ENCODE measurements at places on chromosomes 1 and 21.

- DNase-seq: no peak
These were observed 170.0 kb downstream of the NPHP4 start for GRCh38 chr1:5822266-5822665.

GRCh38 chr1:95685081-95685480 lies 451.1 kb downstream of the RWDD3 start:
- no peak for DNase-seq

- DNase-seq: no peak
These were observed 1.9 kb downstream of the PPFIA4 start for GRCh38 chr1:203028067-203028783.

GRCh38 chr1:24932284-24932683 lies 2.2 kb upstream of the RUNX3 start:
- peak; percentile 80 for DNase-seq

DNA sequence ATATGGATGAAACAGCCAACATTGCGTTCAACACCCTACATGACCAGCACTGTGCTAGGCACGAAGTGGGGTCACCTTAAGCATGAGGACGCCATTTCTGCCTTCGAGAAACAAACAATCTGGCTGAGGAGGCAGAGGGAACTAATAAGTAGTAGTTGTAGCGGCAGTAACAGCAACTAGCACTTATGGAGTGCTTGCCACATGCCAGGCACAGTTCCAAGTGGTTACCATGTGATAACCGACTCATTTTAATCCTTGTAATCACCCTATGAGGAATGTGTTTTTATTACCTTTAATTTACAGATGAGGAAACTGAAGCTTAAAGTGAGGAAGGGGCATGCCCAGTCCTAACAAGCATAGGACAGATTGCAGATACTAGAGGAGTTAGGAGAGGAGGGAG lies 33.7 kb downstream of the KCND3 start:
- no peak for DNase-seq

GRCh38 chr1:64505944-64506655 lies 36.2 kb downstream of the CACHD1 start:
- peak; percentile 52 for DNase-seq

DNA sequence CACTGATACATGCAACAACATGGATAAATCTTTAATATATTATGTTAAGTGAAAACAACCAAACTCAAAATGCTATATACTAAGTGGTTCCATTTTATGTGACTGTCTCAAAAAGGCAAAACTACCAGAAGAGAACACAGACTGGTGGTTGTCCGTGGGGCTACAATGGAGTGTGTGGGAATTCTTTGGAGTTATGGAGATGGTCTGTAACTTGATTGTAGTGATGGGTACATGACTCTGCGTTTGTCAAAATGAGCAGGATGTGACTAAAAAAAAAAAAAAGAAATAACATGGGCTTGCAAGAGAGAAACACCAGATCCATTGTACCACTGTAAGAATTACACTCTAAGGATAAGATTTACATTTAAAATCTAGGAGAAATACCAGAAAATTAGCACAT lies 52.2 kb upstream of the KIAA1614 start:
- DNase-seq: no peak

DNA sequence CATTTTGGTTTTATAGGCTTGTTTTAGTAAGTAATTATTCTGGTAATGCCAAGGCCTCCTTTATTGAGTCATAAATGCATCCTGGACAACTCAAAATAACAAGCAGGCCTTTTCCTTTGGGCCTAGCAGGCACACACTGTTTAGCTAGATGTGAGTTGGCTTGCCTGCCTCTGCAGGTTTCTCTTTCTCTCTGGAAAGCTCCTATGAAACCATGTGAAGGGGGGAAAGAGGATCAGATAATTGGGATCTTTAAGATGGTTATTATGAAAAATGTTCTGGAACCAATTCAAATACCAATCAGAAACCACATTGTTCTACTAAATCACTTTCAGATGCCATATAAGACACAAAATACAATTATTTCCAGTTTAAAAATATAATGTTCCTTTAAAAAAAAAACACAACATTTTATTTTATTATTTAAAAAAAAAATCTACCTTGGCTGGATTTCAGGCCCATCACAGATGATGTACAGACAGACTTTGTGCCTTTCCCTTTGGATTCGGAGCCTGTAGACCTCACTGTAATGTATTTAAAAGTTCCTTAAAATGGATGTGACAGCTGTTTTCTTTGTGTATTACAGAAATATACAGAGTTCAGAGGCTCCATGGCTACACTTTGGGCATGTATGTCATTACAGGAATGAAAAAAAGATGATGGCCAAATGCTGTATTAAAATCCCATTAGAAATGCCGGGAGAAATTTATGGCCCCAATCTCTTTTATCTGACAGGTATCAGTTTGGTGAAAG lies 80.2 kb downstream of the NTMT2 start:
- no peak for DNase-seq

DNA sequence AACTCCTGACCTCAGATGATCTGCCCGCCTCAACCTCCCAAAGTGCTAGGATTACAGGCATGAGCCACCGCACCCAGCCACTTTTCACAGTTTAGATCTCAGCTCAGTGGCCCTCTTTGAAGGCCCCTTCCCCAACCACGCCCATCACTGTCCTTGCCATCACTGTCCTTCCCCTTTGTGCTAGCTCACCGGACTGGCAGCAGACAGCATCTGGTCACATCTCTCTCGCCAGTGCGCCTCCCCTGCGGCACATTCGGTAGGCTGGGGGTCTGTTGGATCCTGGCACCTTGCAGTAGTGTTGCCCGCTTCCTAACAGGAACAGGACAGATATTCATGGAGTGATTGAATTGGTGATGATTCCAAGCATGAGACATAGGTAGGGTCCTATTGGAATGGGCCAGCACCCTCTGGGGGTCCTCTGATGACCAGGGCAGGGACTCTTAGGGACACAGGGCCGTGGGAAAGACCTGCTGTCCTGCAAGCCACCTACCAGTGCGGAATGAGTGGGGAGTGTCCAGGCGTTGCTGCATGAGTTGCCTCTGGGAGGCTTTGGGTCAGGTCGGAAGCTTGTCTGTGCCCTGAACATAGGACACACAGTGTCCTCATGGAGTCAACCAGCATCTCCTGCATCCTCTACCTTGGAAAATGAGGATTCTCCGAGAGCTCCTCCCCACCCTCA lies 178.8 kb upstream of the VAMP3 start:
- no peak for DNase-seq

- no peak for DNase-seq
These were observed 45.2 kb downstream of the FAM163A start for GRCh38 chr1:179788259-179788658.

- DNase-seq: no peak
These were observed 110.9 kb upstream of the IFFO2 start for GRCh38 chr1:19067182-19067911.

GRCh38 chr1:236112332-236112627 lies 30.1 kb upstream of the GPR137B start:
- DNase-seq: no peak

- no peak for DNase-seq
These were observed 14.4 kb upstream of the BARHL2 start for GRCh38 chr1:90731382-90732050.

DNA sequence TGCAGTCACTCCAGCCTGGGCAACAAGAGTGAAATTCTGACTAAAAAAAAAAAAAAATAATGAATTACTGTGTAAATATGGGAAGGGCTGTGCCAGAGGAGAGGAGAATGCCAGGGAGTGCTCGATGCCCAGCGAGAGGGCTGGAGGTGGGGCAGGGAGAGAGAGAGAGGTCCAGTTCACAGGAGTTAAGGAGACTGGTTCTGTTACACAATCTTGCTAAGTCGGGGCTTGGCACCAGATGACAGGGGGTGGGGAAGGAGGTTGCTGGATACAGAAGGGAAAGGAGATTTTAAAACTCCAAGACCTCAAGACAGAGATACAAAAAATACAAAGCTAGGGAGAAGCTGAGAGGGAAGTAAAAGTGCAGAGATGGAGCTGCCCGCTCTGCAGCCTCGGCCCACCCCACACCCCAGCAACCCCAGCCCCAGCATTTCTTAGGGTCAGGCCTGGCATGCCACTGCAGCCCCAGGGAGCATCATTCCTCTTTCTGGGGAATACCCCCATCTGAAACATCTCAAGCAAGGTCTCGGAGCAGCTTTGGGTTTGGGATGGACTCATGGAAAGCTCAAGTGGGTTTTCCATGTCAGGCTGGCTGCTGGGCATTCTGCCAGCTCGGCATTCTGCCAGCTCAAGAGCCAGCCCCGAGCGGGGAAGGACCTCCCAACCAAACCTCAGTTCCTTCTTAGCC lies 991 bp downstream of the SELENBP1 start:
- no peak for DNase-seq

- DNase-seq: no peak
These were observed 8.2 kb upstream of the CBR3 start for GRCh38 chr21:36126621-36127110.

- no peak for DNase-seq
These were observed 115.6 kb downstream of the CCDC185 start for GRCh38 chr1:223508796-223509195.

DNA sequence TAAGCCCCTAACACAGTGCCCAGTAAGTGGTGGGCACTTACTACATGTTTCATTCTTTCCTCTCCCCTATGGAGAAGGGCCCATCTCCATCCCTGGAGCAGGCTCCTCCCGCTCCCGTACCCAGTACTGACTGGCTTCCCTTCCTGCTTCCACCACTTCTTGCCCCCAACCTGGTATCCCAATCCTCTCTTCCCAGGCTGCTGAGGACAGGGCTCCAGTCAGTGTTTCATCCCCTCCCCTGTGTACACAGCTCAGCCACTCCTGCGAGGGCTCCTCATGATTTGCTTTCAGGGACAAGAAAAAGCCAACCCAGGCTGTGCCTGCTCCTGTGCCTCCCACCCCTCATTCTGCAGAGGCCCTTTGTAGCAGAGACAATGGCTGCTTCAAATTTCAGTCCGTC lies 20.8 kb upstream of the ETV3 start:
- DNase-seq: no peak

DNA sequence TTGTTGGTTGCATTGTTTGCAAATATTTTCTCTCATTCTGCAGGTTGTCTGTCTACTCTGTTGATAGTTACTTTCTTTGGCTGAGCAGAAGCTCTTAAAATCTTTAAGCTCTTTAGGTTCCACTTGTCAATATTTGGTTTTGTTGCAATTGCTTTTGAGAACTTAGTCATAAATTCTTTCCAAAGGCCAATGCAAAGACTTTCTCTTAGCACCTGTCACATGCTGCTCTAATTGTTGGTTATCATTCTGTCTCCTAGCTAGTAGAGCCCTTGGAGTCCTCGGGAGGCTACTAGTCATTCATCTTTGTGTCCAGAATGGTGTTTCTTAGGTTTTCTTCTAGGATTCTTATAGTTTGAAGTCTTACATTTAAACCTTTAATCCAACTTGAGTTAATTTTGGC lies 312.7 kb upstream of the PROX1 start:
- DNase-seq: no peak

DNA sequence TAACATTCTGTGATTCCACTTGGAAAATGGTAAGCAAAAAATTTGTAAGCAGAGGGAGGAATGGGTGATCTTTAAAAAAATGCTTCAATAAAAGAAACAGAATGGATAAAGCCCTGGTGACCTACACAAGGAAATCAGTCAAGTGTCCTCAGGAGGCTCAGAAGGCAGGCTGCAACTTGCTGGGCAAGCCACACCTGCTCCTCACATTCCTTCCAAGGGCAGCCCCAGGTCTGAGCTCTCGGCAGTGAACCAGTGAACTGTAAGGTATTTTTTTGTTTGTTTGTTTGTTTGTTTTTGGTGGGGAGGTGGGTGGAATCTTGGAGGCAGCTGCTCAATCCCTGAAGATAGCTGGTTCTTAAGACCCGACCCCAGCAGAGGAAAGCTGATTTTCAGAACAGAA lies 4.4 kb downstream of the TACSTD2 start:
- no peak for DNase-seq

GRCh38 chr1:156860628-156861423 lies at the start of gene NTRK1:
Gene NTRK1, plus strand, starts transcription at chr1:156860865. Its CDS starts 70 bp downstream, at chr1:156860935.
- peak; percentile 89 for DNase-seq

- DNase-seq: no peak
These were observed 26.8 kb downstream of the PALMD start for GRCh38 chr1:99672530-99673213.

DNA sequence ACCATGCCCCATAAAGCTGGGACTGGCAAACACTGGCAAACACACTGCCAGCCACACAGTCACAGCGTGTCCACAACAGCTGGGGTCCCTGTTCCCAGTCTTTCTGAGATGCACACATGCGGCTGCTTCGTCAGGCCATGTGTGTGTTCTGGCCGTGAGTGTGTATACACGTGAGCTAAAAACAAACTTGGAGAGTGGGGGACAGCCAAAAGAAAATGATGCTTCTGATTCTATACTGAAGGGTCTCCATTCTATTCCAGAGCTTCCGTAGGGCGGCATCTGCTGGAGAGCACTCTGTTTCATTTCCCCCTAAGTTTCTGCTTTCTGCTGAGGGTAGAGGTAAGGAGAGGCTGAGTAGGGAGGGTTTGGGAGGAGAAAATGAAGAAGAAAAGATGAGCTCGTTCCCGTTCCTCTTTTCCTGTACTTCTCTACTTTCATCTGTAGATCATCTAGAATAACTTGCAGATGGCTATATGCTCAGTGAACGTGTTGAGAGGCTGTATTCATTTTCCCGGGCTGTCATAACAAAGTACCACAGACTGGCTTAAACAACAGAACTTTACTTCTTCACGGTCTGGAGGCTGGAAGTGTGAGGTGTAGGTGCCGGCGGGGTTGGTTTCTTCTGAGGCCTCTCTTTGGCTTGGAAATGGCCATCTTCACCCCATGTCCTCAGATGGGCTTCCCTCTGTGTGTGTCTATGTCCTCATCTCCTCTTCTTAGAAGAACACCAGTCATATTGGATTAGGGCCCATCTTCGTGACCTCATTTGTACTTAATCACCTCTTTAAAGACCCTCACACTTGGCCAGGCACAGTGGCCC lies 151.6 kb downstream of the TOMM20 start:
- DNase-seq: no peak

GRCh38 chr1:178490136-178490535 lies 6.6 kb downstream of the CLEC20A start:
- no peak for DNase-seq

DNA sequence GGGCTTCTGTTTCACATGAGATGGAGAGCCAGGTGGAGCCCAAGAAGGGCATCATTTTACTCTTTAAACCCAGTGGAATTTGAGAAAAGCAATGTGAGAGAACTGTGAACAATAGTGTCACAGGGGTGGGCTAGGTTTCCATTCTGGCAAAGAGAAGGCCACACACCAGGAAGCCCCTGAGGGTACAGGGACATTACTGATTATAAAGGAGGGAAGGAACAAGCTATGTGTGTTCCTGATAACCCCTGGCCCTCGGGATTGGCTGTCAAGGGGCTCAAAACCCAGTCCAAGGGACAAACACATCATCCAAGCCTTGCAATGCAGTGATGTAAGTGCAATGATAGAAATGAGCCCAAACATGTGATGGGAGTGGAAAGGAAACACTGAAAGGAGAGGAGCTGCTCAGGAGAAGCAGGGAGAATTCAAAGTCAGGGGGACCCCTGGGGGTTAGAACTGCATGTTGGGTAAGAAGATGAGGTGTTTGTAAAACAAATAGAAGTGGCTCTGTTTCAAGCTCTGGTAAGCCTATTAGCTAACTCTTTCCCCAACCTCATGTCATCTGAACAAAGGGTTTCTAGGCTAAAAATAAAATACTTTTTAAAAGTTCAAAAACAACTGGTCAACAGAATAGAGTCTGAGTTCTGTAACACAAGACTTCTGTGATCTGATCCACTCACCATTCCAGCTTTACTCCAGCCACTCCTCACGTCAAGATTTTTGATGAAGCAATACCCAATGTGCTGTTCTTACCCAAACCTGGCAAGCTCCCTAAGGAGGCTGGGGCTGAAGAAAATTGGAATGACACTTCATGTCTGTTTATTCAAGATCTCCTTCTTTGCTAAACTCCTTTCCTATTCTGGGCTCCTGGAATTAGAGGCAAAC lies 51.1 kb upstream of the IL12RB2 start:
- DNase-seq: no peak

All from RPMI8226 (cell line).